CD4-positive, alpha-beta T cell treated with Interleukin-17A for 1 hour (primary cell): ENCODE measurements at places on chromosomes 13 and 19.

DNA sequence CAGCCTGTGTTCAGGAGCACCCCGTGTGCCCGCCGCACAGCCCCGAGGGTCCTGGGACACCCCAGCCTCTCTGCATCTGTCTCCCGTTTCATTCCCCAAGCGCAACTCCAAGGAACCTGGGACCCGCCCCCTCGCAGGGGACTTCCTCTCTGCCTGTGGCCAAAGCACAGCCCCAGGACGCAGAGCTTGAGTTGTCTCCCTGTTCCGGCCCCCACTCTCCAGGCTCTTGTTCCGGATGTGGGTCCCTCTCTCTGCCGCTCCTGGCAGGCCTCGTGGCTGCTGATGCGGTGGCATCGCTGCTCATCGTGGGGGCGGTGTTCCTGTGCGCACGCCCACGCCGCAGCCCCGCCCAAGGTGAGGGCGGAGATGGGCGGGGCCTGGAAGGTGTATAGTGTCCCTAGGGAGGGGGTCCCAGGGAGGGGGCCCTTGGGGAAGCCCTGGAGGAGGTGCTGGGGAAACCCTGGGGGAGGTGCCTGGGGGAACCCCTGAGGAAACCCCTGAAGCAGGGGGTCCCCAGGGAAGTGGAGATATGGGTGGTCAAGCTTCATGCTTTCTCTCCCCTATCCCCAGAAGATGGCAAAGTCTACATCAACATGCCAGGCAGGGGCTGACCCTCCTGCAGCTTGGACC, 1.3 kb downstream of the HCST start:
- DNase-seq: peak; percentile 94

DNA sequence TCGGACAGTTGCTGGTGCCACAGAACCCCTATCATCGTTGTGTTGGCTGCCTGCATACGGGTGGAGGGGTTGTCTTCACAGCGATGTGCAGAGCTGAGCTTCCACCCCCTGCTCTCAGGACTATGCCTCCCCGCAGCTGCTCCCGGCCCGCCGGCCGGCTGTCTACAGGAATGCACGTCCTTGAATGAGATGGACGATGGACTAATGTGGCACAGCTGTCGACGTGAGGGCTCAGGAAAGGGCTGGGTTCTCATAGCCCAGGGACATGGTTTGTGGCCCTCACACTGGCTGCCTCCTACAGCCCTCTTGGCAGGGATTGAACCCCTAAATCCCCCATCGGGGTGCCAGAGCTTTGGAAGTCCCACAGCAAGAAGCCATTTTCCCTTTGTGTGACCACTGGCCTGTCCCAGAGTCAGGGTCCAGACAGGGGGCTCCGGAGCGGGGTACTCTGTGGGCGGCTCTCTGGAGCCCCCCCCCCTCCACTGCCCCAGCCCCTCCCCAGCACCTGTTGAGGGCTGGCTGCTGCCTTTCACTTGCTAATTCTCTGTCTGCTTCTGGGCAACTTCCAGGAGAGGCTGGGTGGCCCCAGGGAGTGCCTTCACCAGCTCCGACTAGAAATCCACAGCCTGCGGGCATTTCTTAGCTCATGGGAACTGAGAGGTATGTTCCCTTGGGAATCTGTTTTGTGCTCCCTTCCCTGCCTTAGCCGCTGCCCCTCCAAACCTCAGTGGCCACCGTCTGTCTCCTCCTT, 40.2 kb downstream of the TSSK6 start:
- no peak for DNase-seq

DNA sequence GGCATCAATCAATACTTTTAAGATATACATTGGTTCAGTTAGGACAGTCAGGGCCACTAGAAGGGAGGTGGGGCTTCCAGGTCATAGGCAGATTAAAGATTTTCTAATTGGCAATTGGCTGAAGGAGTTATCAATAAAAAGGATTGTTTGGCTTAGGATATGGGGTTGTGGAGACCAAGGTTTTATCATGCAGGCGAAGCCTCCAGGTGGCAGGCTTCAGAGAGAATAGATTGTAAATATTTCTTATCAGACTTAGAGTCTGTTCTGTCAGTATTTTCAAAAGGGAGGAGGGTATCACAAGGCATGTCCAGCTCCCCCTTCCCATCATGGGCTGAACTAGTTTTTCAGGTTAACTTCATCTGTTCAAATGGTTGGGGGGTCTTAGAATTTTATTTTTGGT, 77.4 kb upstream of the FARP1 start:
- no peak for DNase-seq

GRCh38 chr13:20713751-20714150, 10.3 kb downstream of the IL17D start:
- DNase-seq: no peak
